ENCODE measurements at places on chromosomes 6 and 20.

DNA sequence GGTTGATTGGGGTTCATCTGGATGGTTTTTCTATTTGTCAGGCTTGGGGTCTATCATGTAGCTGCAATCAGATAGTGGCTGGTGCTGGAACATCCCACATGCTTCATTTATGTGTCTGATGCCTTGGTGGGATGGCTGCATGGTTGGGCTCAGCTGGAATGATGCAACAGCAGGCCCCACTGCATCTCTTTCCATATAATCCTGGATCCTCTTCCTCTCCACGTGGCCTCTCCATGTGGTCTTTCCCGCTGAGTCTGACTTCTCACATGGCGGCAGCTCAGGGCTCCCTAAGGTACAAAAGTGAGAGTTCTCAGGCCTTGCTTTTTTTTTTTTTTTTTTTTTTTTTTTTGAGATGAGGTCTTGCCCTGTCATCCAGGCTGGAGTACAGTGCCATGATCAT lies 65.0 kb upstream of the SUPT3H start:
- no peak for DNase-seq

DNA sequence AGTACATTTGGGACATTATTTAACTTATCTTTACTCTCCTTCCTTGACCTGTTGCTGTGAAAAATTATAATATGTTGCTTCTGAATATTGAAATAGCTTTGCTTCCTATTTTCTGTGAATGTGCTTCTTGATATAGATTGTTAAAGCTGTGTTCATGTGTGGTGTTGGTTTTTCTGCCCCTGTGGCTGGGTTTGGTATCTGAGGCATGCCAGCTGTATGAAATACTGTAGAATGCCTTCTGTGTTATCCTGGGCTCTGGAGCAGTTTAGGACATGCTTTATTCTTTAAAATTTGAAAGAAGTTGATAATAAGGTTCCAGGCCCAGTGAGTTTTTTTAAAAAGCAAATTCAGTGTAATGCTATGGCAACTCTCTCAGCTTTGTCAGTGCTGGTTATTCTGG lies 71.7 kb downstream of the HIVEP1 start:
- no peak for DNase-seq

- no peak for DNase-seq
Observed at GRCh38 chr20:44650771-44651433, 597 bp downstream of the ADA start.

DNA sequence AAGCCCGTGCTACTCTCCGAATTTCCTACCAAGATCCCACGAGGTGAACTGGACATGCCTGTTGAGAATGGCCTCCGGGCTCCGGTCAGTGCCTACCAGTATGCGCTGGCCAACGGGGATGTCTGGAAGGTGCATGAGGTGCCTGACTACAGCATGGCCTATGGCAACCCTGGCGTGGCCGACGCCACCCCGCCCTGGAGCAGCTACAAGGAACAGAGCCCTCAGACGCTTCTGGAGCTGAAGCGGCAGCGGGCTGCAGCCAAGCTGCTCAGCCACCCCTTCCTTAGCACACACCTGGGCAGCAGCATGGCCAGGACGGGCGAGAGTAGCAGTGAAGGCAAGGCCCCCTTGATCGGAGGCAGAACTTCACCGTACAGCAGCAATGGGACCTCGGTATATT lies 8.0 kb upstream of the FAM83D start:
- no peak for DNase-seq

DNA sequence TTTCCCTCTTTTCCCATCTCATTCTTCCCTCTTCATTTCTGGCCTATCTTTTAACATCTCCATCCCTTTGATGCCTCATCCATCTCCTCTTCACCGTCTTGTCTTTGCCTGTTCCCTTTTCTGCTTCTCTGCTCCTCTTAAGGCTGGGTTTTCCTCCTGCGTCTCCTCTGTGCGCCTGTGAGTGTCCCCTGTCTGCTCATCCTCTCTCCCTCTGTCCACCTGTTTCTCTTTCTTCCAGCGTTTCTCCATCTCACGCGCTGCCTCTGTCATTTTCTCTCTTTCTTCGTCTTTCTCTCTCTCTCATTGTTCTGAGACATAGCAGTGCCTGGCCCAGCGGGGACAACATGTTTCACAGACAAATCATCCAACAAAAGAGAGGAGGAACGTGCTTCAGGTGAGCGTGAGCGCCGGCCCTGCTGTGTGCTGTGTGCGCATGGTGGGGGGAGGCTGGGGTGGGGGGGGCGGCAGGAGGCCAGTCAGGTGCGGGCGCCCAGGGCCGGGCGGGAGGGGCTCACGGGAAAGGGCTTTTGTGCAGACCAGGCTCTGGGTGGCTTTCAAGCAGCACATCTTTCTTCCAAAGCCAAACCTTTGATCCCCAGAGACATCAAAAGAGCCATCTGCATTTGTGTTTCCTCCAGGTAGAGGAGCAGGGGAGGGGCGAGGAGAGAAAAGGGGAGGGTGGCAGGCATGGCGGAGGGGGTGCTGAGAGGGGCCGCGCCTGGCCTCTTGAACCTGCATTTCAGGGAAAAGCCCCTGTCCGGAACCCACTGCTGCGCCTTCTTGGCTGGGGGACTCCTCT lies 121.3 kb downstream of the VEGFA start:
- DNase-seq: no peak

- DNase-seq: no peak
Observed at GRCh38 chr20:4162766-4163165, 147.4 kb upstream of the RNF24 start.

DNA sequence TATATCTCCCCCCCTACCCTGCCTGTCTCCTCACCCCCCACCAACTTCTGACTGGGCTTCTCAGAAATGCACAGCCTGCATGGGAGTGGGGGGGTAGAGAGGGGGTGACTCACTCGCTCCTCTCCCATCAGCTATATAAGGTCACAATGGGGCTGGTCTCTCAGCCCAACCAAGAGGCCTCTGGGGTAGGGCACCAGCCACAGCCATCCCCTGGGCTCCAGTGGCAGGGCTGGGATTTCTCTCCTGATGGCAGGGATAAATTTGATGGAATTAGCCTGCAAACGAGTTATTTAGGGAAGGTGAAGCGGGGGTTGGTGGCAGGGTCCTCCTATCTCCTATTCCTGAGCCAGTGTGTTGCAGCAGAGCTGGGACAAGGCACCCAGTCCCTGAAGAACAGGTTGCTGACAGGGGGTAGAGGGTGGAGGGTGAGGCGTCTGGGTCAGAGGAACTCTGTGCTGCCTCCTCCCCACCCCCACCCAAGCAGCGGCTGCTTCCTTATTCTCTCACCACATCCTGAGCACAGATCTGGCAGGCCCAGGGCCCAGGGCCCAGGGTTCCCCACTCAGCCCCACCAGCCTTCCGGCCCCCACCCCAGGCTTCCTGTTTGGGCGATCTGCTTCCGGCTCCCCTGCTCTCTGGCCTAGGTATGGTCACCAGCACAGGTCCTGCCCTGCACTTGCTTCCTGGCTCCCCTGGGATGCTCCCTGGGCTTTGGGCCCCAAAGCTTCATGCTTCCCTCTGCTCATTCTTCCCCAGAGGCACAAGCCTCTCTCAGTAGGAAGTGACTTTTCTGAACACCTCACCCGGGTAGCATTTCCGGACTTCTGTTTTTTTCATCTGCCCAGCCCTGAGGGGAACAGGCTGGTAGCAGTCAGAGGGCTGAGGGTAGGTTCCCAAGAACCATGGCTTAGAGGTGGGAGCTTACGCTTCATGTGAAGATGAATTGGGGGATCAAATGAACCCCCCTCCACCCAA lies 4.0 kb downstream of the PPP1R18 start:
- DNase-seq: no peak

All from cortex of kidney (tissue), 1 donor.